ENCODE measurements at places on chromosomes 1 and 21.

- DNase-seq: no peak
Observed at GRCh38 chr1:109792056-109792831, 28.5 kb upstream of the EPS8L3 start.

DNA sequence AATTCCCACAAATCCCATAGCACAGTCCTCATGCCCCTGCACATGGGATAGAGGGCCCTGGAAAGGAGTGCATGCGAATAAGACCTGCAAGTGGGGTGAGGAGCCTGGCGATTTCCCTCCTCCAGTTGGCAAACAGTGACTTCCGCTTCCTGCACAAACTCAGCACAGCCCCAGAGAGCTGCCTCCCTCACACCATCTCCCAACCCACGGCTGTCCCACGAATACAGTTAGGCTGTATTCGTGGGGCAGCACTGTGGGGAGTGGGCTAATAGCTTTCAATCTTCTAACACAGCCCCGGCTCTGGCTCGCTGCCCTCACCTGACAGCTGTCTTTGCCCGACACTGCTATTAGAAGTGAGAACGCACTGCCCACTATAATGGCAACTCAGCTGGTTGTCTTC lies 28.2 kb upstream of the CNTN2 start:
- no peak for DNase-seq

GRCh38 chr1:54977533-54978297 lies 2.7 kb upstream of the TMEM61 start:
- no peak for DNase-seq

DNA sequence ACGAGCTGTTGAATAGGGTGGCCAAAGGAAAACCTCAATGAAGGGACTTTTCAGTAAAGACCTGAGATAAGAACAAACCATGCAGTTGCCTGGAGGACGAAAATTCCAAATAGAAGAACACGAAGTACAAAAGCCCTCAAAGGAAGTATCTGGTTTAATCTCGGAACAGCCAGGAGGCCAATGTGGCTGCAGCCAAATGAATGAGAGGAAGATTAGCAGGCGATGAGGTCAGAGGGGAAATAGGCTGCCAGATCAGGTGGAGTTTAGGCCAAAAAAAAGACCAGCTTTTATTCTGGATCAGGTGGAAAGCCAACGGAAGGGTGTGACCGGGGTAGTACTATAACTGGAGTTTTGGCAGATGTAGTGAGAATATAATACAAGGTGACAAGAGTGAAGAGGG lies 43.7 kb downstream of the SRSF11 start:
- no peak for DNase-seq

DNA sequence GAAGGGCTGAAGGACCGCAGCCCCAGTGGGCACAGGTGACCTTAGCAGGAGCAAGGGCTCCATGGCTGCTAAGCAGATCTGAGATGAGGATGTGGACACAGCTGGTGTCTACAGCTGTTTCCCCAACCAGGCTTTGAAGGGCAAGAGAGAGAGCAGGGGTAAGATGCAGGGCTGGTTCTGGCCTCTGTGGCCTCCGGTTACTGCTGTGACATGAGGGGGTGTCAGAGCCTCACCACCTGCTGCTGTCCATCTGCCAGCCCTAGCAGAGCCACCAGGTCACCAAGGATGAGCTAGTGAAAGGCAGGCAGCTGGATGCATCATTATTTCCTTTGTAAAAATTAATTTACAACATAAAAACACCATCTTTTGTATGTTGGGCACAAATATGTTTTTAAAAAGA lies 33.4 kb downstream of the OBSCN start:
- DNase-seq: no peak

- no peak for DNase-seq
Observed at GRCh38 chr1:111887875-111888274, 101.6 kb downstream of the KCND3 start.

DNA sequence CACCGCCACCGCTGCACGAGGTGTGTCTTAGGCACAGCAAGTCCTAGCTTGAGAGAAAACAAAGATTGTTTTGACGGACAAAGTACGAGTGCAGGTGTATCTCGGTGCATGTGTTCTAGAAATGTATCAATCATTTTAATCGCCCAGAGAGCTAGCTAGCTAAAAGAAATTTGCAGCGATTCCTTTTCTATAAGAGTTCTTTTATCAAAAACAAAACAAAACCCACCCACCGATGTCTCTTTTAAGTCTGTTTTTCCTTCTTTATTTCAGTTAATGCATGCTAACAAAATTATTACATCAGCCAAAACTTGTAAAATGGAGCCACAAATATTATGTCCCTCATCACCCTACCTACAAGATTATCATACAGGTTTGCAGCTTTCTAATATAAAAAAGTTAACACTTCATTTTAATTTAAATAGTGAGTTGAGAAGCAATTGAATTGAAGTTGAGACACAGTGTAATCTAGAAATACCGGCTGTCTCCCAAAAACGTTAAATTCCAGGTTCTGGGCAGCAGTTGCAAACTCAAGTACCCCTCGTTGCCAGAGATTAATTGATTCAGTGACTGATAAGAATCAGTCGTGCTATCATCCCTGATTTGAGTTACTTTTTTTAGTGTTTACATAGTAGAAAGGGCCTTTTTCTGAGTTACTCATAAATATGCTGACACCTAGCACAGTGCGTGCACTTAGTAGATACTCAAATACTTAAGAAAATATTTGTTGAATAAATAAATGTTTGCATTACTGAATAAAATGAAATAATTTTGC lies 1.5 kb upstream of the SYDE2 start:
- DNase-seq: no peak

GRCh38 chr1:79945391-79945790 lies 938.9 kb upstream of the ADGRL4 start:
- no peak for DNase-seq

GRCh38 chr1:217211486-217211885 lies 419.4 kb downstream of the GPATCH2 start:
- DNase-seq: no peak

DNA sequence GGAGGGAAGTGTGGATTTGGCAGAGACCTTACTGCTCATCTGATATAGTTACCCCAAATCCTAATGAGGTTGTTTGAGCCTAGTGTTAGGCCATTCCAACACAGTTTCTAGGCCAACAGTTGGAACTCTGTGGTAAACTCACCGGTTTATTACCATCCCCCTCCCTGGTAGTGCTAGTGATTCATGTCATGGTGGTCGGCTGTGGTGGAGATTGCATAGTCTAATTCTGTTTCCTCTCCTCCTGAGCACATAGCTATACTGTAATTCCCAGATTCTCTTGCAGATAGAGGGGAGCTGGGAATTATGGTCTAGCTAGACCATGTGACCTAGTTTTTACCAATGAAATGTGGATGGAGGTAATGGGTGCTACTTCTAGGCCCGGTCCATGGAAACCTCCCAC lies 123.7 kb upstream of the KIF26B start:
- DNase-seq: no peak

- no peak for DNase-seq
Observed at GRCh38 chr21:35222541-35222941, 173.4 kb upstream of the RUNX1 start.

- no peak for DNase-seq
Observed at GRCh38 chr1:201347498-201348210, 29.8 kb downstream of the TNNT2 start.

DNA sequence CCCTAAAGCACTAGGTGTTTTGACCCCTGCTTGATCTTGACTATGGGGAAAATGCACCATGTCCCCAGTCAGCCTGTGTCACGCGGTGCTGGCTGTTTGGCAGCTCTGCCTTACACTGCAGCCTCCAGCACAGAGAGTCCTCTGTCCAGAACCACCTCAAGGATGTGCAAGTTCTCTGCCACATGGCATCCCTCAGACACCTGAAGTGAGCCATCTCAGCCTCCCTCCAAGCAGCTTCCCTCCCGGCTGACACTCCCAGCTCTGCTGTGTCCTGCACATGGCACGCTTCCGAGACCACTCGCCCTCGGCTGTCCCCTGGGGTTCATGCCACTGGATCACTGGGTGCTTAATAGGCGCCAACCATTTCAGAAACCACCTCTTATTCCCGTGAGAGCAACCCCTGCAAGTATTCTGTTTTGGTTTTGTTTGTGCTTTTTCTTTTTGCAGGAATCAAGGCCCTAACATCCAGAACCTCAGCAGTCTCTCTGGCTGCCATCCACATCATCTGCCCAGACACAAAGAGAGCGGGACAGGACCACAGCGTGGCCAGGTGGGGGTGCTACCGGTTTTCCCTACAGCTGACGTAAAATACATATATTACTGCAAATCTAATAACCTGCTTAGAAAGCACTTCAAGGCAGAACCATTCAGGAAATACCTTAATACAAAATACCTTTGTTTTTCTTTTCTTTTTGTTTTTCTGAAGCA lies 45.7 kb downstream of the CAPZB start:
- DNase-seq: no peak

- no peak for DNase-seq
Observed at GRCh38 chr1:94399453-94399852, 18.7 kb upstream of the ABCD3 start.

DNA sequence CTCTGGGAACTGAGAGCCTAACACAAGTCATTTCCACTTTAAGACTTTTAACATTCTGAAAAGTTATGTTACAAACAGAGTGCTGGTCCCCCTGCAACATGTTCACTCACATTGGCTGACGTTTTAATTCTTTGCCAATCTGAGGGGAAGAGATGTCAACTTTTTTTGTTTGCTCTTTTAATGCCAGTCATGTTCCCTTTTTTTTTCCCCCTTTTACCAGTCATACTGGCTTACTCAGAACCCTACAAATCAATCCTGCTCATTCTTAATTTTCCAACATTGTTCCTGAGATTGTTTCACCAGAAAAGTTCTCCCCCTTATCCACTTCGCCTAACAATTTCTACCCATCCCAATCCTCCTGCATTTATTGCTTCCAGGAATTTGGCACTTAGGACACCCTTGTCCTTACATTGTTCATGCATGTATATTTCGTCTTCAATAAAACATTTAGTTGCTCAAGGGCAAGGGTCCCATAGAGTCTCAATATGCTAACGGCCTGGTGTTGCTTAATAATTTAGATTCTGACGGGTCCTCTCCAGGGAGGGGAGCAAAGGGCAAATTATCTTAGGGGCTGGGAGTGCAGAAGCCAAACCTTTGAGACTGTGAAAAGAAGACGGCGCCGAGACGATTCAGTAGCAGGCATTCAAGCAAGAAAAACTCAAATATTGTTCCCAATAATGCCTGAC lies 624 bp upstream of the CR1L start:
- no peak for DNase-seq

GRCh38 chr1:17711577-17711910 lies 43.6 kb upstream of the ACTL8 start:
- no peak for DNase-seq

DNA sequence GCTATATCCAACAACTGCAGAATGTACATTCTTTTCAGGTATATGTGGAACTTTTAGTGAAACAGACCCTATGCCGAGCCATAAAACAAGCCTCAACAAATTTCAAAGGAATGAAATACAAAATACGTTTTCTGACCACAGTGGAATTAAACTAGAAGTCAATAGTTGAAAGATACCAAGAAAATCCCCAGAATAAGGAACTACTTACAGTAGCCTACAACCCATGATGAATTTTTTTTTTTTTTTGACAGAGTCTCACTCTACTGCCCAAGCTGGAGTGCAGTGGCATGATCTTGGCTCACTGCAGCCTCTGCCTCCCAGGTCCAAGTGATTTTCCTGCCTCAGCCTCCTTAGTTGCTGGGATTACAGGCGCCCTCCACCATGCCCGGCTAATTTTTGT lies 83.4 kb downstream of the RUNX3 start:
- DNase-seq: no peak

DNA sequence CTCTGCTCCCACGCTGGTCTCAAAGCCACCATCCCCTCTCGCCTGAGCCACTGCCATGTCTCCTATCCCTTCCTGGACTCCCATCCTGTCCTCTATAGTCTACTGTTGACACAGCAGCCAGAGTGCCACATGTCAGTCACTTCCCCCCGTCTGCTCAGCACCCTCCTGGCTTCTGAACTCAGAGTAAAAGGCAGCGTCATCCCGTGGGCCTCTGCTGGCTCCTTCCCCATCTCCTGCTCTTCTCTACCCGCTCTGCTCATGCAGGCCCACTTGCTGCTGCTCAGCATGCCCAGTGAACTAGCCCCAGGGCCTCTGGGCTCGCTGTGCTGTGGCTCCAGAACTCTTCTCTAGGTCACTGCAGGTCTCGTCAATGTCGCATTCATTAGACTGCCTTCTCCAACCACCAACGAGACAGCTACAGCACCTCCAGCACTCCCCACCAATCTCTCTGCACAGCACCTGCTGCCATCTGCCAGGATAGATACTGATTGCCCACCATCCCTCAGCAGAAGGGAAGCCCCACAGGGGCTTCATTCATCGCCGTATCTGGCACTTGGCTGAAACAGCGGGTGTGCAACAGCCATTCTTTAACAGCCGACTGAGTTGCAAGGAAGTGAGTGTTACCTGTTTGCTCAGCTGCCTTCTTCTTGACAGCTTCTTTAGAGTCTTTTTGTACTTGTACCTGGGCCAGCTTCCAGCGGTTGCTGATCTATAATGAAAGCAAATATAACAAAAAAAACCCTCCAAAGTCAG lies 11.8 kb upstream of the SRM start:
- DNase-seq: no peak

GRCh38 chr1:174995916-174996315 lies 3.8 kb upstream of the CACYBP start:
- no peak for DNase-seq

- no peak for DNase-seq
Observed at GRCh38 chr1:39877231-39877778, 6.0 kb downstream of the TRIT1 start.

DNA sequence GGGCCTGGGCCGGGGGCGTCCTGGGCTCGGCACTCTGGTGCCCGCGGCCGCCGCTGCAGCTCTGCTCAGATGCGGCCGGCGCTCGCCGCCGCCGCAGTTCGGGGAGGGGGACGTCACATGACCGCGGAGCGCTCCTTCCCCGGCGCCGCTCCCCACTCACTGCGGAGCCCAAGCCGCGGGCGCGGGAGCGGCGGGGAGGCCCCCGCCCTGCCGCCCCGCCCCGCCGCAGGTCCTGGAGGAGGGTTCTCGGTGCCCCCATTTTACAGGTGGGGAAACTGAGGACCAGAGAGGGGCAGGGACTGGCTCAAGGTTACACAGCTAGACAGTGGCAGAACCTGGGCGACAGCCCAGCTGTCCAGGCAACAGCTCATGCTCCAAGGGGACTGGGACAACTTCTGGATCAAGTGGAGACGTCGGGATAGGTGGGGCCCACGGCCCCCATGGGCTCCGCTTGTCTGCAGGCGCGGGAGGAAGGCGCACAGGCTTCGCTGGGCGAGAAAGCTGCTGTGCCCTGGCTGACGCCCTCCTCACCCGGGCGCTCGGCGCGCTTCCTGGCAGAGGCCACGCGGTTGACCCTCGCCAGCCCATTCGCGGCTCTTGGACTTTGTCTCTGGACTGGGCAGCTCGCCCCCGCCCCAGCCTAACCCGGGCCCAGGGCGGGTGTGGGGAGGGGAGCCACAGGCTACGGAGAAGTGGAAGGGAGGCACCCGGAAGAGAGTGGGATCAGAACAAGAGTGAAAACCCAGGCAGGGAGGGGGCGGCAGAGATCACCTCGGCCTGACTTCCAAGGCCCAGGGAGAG lies at the start of gene RAP1GAP:
RAP1GAP (minus strand) TSS at position 100 of the 801 bp plus-strand sequence. CDS start 49,325 bp downstream, outside the sequence.
- DNase-seq: no peak

Data from stimulated activated CD4-positive, alpha-beta T cell treated with anti-CD3 and anti-CD28 coated beads, TNF-alpha, amount 100 ng/mL, for 48 hours (primary cell).